ENCODE measurements at places on chromosomes 3 and 15.

DNA sequence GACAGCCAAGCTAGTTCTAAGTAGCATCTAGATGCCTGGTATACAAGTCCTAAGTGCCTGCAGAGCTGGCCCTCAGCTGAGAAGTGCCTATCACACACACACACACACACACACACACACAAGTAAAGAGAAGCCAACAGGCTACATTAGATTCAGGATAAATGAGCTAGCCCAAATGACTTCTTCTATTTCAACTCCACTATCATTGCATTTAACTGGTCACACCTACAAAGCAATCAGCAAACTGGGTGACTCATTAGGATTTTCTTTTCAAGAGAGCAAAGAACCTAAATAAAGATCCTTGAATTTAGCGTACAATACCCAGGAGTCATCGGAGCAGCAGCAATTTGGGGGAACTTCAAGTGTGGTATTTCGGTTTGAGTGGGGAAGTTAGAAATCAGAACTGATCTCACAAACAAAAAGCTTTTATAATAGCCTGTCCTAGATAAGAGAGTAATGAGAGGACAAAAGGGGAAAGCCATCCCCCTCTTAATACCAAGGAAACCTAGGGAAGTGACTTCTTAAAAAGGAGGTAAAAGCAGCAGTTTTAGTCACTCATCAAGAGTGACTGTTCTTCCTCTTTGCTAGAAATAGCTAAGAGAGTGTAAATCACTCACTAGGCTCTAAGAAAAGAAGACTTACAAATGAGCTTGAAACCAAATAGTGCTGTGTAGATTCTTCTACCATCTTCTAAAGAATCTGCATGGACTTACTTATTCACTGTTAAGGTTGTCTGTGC is 112.7 kb downstream of the TNIK start:
- DNase-seq: no peak

DNA sequence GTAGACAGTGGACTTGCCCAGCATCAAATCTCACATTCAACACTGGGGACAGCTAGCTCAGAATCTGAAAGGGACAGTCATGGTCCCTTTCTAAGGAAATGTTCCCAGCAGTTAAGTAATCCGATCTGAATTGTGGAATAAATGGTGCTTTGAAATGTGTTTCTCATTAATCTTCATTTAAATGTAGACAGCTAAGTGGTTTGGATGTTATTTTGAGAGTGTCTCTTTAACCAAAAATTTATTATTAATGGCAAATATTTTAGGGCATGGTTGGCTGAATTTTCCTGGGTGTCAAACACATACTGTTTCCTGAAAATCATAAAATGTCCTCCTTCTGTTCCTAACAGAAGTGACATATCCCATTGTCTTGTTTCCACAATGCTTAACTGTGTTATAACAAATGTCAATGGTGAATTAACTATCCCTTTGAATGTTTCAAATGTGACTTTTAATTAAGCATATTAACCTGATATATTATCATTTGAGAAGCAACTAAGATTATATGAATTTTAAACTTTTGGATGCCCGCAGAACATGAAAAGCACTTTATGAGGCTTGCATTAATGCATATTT is 210.8 kb downstream of the CHST2 start:
- no peak for DNase-seq

- no peak for DNase-seq
Observed at GRCh38 chr3:93906245-93906644, 67.5 kb downstream of the PROS1 start.

- DNase-seq: no peak
Observed at GRCh38 chr3:174325171-174325570, 534.0 kb upstream of the NAALADL2 start.

DNA sequence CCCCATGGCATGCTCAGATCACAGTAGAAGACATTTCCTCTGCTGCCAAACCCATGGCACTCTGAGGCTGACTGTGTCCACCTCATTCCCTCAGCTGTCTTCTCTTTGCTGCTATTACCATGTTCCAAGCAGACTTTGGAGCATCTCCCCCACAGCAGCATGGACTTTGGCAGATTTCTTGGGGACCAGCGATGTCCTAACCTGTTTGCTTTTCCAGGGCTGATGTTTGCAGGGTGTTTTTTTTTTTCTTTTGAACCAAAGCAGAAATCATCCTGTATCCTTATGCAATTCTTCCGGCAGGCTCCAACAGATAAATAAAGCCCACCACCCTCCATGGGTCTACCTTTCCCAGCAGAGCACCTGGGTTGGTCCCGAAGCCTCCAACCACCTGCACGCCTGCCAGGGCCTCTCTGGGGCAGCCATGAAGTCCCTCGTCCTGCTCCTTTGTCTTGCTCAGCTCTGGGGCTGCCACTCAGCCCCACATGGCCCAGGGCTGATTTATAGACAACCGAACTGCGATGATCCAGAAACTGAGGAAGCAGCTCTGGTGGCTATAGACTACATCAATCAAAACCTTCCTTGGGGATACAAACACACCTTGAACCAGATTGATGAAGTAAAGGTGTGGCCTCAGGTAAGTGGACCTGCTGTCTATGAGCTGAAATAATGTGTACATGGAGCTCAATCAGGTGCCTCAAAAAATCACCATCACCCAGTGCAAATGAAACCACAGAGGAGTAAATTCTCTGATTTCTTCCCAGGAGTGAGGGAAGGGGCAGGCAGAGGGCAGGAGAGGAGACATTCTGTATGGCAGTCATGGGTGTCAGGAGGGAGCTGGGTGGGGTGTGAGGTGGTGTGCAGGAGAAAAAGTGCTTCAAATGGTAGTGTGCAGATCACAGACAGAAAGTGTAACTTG is at the start of gene AHSG:
Gene AHSG, plus strand, starts transcription at position 340 of the 916 bp plus-strand sequence. Its CDS starts 82 bp downstream, at position 422.
- DNase-seq: no peak

GRCh38 chr3:154304116-154304786 is 20.0 kb downstream of the DHX36 start:
- DNase-seq: no peak

- DNase-seq: no peak
Observed at GRCh38 chr15:74531144-74531811, 9.7 kb upstream of the ARID3B start.

DNA sequence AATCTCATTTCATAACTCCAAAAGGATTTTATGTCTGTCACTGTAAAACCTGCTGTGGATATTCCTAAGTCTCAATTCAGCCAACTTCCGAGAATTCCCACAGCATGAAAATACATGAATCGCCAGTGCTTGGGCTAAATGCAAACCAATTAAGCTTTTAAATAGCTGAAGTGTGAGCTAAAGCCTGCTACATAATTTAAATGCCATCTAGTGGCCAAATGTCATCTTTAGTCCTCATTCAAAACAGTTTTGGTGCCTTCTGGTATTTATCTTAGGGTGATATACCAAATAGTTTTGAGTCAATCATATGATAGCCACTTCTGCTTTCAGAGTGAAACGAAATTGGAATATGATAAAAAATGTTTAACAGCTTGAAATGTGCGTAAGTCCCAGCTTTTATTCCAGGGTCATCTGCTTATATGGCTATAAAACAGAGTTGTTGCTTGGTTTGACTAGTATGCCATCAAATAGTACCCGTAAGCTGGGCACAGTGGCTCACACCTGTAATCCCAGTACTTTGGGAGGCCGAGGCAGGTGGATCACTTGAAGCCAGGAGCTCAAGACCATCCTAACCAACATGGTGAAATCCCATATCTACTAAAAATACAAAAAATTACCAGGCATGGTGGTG is 41.8 kb upstream of the CCNL1 start:
- DNase-seq: no peak

DNA sequence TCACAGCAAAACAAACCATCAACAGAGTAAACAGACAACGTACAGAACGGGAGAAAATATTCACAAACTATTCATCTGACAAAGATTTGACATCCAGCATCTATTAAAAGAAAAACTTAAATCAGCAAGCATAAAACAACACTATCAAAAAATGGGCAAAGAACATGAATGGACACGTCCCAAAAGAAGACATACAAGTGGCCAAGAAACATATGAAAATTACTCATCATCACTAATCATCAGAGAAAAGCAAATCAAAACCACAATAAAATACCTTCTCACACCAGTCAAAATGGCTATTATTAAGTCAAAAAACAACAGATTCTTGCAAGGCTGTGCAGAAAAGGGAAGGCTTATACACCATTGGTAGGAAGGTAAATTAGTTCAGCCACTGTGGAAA is 13.7 kb upstream of the SERPINI2 start:
- no peak for DNase-seq

GRCh38 chr3:4670352-4670751 is 177.2 kb downstream of the ITPR1 start:
- DNase-seq: peak; percentile 27

DNA sequence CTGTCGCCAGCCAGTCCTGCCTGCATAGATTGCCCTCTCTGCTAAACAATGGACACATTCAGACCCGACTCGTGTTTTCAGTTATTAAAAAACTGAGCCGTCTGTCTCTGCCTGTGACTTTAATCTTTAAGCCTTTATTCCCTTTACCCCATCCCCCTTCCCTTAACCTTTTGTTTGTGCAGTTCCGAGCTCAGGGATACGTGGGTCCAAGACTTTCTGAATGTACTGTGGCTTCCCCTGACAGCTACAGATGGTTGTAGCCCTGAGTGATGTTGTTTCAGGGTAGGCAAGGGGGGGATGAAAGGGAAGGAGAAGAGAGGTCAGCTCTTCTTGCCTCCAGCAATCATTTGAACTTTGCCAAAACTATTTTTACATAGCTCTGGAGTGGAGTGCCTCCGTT is 44.6 kb downstream of the EEFSEC start:
- no peak for DNase-seq

DNA sequence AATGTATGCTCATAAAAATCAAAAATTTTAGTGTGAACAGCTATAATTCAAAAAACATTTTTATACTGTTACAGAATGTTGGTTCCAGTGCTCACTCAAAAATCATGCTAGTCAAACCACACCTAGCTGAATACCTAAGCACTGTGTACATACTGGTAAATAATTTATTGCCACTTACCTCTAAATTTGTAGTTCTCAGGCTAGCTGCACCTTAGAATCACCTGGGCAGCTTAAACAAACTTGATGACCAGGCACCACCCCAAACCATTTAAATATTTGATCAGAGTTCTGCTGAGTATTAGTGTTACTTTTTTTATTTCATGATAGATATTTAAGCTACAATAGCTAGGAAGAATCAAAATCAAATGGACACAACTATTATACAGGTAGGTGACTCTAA is 32.3 kb upstream of the TMCO5A start:
- no peak for DNase-seq

DNA sequence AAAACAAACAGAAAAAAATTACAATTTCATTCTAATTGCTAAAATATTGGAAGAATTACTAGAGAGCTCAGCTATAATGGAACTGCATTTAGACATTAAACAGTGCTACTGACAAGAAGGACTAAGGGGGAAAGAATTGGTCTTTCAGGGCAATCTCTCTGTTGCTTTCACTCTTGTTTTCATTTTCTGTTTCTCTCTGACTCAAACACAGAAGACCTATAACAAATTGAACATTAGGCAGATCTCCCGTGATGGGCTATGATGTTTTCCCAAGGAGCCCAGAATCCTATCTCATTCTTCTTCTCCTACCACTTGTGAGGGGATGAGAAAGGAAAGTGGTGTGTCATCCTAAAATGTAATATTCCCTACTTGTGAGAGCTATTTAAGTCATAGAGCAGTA is 358.0 kb upstream of the TGFBR2 start:
- no peak for DNase-seq

DNA sequence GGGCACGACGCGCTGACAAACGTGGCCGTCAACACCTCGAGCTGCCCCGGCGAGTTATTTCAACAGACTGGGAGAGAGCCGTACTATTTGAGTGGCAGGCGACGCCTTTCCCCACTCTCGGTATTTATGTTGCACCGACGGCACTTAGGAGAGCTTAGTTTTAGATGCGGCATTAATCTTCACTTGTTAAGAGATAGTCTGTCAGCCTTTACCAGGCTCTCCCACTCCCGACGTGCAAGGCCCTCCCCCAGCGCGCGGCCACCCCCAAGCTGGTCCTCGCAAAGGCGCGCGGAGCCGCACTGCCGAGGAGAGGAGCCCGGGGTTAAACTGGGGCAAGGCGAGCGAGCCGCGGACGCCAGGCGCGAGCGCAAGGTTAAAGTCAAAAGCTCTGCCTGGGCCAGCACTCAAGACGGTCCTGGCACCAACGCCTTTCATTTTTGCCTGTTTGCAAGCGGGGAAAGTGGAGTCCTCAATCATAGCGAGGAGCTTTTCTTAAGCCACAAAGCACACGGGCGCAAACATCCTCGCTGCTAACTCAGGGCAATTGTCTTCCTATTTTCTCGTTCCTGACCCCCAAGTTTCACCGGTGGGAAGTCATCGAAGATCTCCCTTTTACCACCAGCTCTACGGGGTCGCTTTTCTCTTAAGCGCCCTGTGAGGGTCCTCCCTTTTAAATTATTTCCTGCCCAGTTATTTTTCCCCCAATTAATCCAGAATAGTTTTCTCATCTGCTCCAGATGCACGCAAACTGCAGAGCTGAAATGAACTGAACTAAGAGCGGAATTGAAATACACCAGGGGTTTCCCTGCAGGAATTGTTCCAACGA is 86.6 kb downstream of the NR2F2 start:
- no peak for DNase-seq

- DNase-seq: no peak
Observed at GRCh38 chr3:191170097-191170496, 28.9 kb upstream of the OSTN start.

- no peak for DNase-seq
Observed at GRCh38 chr3:69212411-69213160, 90.2 kb upstream of the LMOD3 start.

DNA sequence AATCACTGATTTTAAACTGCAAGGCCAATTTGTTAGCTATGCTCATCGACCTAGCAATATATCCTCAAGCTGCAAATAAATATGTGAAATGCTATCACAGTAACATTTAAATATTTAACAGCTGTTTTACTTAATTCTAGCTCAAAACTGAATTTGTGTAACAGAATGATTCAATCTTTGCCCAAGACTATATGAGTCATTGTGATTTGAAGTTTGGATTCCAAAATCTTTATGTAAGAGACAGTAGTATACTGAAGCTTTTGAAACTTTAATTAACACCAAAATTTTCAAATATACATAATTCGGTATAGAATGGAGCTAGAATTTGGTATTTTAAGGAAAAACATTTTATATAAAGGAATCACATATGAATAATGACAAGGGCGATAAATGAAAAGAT is 603.0 kb upstream of the ROBO2 start:
- DNase-seq: no peak

- no peak for DNase-seq
Observed at GRCh38 chr3:189631373-189631408, at the start of gene TP63. Gene TP63, plus strand, starts transcription at chr3:189631389. Its CDS starts 127 bp downstream, at chr3:189631516.

DNA sequence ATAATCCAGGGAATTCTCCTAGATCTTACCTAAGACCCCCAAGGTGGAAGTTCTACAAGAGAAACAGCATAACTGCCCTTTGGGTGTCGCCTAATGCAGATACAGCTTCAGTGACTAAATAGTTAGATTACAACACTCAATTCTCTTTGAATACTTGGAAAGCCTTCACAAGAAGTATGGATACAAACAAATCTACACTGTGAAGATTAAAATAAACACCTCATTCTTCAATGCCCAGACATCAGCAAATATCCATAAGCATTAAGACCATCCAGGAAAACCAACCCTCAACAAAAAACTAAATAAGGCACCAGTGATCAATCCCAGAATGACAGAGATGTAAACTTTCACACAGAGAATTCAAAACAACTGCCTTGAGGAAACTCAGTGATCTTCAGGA is 963.2 kb downstream of the PLOD2 start:
- DNase-seq: no peak

GRCh38 chr3:63333815-63334214 is 55.7 kb downstream of the SYNPR start:
- no peak for DNase-seq
